ENCODE measurements at places on chromosomes 1 and 21.

GRCh38 chr1:166305371-166305770 lies 138.6 kb upstream of the FAM78B start:
- DNase-seq, result no peak

DNA sequence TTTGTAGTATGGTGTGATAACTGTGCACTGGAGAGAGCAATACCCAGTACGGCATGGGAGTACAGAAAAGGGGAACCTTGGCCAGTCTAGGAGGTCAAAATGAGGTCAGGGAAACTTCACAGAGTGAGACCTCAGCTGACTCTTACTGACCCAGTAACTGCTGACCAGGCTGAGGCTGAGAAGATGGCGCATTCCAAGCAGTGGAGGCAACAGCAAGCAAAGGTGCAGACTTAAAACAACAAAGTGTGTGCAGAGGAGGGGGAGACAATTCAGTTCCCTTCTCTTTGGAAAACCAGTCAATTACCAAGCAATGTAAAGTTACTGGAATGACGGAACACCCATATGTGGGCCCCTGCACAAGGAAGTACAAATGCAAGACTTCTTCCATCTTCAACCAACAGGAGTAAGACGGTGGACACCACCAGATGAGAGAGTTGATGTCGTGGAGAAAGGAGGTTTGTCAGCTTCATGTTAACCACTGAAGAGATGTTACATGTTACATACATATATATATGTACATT lies 54.6 kb upstream of the PRDX6 start:
- DNase-seq, result peak; percentile 15

DNA sequence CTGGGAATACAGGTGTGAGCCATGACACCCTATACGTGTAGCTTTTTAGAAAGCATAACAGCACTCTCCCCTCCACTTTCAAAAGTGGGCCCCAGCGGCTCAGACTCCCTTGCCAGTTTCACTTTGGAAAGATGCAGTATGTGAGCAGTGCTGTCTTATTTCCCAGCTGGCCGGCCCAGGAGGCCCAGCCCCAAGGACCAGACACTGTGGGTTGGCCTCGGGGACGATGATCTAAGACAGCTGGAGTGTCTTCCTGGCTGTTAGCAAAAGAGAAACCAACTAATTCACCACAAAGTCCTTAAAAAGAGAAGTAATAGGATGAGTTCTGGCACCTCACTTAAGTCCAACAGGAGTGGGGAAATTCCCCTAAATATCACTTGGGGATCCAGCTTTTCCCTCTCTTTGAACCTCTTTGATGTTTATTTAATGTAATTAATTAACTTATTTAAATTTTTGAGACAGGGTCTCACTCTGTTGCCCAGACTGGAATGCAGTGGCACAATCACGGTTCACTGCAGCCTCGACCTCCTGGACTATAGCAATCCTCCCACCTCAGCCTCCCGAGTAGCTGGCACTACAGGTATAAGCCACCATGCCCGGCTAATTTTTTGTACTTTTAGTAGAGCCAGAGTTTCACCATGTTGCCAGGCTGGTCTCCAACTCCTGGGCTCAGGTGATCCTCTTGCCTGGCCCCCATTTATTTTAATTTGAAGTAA lies 17.6 kb upstream of the CLIC4 start:
- DNase-seq, result peak; percentile 92

DNA sequence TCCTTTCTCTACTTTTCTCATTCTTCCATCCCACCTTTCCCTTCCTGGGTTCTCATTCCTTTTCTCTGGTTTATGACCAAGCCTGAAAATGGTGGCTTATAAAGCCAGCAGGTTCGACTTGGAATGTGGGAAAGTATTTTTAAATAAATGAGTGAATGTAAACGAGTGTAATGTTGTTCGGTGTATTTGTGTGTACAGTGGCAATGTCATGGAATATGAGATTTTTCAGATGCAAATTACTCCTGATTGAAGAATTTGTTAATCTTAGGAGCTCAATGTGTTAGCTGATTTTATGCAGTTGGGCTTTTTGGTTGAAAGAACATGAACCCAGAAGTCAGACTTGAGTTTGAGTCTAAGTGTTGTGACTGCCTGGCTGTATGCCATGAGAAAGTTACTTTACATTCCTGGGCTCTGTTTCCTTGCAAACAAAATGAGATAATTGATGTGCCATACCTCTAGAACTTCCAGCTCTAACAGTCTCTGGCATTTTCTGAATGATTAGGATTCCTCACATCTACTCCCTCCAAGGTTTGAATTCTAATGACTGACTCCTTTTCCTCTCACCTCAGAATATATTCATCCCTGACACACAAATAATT lies 6.6 kb downstream of the SGIP1 start:
- no peak for DNase-seq

GRCh38 chr1:166999075-166999474 lies 10.0 kb downstream of the MAEL start:
- DNase-seq, result peak; percentile 22

DNA sequence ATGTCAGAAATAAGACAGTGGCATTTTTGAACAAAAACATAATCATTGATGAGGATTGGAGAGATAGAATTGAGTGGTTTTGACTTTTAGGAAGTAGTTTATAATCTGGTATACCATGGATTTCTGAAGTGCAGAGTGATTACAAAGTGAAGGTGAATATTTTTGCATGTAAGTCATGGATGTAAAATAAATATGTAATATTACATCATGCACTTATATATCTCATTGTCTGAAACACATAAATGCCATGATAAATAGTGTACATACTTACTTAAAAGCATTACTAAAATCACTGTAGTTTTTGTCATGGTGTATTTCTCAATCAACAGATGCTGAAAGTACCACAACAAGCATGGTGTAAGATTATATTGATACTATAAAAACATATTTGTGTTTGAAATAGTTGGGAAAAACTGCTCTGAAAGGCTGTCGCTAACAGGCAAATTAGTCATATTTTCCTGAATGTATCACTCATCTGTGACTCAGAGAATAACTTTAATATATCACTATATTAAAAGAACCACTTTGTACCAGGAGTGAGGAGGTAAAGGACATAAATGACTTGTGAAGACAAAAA lies 24.8 kb upstream of the RGS18 start:
- DNase-seq, result no peak

DNA sequence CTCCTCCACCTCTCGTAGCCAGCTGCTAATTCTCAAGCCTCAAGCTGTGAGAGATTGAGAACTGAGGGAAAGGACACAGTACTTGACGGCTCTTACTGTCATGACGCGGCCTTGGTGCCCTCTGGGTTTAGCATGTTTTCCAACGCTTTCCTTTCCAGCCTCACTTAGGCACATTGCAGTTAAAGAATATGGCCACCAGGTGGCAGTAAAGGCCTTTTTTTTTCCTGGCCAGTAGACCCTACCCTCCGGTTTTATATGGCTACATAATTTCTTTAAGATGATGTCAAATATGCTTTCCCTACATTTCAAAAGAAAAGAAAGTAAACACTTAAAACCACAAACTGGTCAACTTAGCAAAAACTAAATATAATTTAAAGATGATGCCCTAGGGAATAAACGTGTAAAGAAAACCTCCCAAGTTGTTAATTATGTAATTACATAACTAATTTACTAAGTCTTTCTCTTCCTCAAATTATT lies 56.8 kb upstream of the PRDX6 start:
- DNase-seq, result peak; percentile 81

DNA sequence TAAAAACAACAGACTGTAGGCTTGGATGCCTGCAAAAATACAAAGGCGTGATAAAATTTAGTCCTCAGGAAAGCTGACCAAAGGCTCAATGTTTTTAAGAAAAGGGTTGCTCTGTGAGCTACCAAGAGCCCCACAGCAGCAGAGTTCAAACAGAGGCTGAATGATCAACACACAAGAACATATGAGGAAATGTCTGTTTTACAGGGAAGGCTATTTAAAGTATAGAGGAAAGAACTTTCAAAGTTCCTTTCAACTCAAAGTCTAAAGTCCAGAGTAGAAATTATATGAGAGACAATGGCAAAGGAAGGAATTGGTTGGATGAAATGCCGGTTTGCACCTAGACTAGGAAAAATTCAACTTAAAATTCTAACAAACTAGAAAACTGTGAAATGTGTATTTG lies 8.6 kb downstream of the CLSTN1 start:
- DNase-seq, result no peak
